ENCODE measurements at places on chromosomes 1 and 21. TPM values are rescaled to one million over a fixed set of nuclear protein-coding genes. Genes with fewer than 3 reads are reported as not detected.

GRCh38 chr1:79716447-79716846 is 709.9 kb upstream of the ADGRL4 start:
- H3K27ac ChIP-seq = no peak overlapping the region
- DNase-seq = no peak
- no peaks in the 10 kb centered on the region for H3K27me3 ChIP-seq
- H3K4me1 ChIP-seq = no peaks in the 10 kb centered on the region
- no peaks in the 10 kb centered on the region for H3K36me3 ChIP-seq

DNA sequence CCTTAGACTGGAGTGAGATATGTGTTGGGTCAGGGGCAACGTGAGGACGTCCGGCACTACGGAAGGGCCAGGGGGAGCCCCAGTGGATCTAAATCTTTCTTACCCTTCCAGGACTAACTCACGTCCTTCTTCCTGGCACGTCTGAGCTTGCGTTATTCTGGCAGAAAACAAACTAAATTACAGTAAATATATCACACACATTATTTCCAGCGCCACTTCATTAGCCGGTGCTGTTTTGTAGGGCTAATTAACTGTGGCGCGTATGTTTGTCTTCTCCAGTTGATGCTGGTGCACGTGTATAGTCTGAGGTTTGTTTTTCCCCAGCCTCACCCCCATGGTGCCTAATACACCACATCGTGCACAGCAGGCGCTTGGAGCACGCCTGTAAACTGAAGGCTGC is 59.2 kb downstream of the TLR5 start:
- no peaks in the 10 kb centered on the region for H3K36me3 ChIP-seq
- DNase-seq = no peak
- no peaks in the 10 kb centered on the region for H3K27me3 ChIP-seq

KMO gene
- total RNA-seq = 0.18 TPM

RGS18 gene
- 0.23 TPM for total RNA-seq

MYOC gene
- not detected for total RNA-seq
